Stimulated activated naive CD4-positive, alpha-beta T cell treated with Interleukin-2 at 50 U/mL for 16 hours (primary cell): ENCODE measurements at places on chromosomes 4 and X.

- no peak for DNase-seq
Observed at GRCh38 chrX:106168107-106168506, at the start of gene PWWP3B. PWWP3B (plus strand) TSS chrX:106168305; CDS start chrX:106205433, 37,128 bp downstream.

DNA sequence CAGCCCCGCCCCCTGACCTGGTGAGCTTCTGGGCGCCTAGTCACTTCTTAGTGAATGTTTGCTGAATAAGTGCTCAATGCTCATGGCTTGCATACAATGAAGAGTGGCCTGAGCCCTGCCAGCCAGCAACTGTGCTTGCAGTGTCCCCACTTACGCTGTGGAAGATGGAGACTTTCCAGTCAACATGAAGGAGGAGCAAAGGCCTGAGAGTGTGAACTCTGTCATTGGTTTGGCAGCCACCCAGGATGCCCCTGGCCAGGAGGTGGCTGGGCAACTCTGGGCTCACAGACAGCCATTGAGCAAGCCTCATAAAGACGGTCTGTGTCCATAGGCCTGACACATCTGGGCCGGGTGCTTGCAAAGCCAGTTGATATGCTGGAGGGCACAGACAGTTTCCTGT lies 72.1 kb upstream of the MAMLD1 start:
- no peak for DNase-seq

DNA sequence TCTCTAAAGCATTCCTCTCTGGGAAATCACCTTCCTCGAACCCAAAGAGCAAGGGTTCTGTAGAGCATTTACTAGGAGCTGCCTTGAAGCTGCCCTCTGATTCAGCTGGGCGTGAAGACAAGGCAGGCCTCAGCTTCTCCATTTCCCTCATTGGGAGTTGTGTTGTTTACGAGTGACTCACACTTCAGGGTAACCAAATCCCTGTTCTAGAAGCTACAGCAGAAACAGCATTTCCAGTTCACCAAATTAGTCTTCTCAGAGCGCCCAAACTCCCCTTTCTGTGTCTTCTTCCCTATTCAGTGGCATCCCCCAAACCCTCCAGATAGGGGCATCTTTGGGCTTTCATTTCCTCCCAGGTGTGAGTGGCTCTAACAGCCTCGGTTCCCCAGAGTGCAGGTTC lies 863 bp upstream of the XPNPEP2 start:
- no peak for DNase-seq

DNA sequence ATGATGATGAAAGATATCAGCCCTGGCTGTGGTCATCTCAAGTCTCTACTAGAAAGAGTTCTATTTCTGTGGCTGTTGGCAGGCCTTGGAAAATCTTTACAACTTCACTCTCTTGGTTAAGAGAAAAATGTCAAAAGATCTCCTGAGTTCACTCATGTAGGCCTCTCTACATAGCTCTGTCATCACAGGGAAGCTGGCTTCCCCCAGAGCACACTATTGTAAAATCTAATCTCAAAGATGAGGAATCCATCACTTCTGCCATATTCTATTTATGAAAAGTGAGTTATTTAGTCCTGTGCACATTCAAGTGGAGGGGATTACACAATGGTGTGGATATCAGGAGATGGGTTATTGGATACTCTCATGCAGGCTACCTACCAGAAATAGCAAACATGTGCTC lies 388.4 kb upstream of the HS3ST1 start:
- no peak for DNase-seq

DNA sequence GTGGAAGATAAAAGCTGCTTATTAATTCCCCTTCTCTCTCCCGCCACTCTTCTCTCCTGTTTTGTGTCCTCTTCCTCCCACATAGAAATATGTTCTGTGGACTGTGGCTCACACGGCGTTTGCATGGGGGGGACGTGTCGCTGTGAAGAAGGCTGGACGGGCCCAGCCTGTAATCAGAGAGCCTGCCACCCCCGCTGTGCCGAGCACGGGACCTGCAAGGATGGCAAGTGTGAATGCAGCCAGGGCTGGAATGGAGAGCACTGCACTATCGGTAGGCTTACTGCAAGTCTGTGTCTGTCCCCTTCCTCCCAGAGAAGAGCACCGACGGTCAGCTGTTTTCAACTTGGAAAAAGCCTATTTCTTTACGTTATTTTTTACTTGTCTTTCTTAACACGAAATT lies 229.1 kb downstream of the DCTD start:
- DNase-seq, result no peak

- no peak for DNase-seq
Observed at GRCh38 chr4:86472377-86473019, 112.6 kb upstream of the MAPK10 start.

DNA sequence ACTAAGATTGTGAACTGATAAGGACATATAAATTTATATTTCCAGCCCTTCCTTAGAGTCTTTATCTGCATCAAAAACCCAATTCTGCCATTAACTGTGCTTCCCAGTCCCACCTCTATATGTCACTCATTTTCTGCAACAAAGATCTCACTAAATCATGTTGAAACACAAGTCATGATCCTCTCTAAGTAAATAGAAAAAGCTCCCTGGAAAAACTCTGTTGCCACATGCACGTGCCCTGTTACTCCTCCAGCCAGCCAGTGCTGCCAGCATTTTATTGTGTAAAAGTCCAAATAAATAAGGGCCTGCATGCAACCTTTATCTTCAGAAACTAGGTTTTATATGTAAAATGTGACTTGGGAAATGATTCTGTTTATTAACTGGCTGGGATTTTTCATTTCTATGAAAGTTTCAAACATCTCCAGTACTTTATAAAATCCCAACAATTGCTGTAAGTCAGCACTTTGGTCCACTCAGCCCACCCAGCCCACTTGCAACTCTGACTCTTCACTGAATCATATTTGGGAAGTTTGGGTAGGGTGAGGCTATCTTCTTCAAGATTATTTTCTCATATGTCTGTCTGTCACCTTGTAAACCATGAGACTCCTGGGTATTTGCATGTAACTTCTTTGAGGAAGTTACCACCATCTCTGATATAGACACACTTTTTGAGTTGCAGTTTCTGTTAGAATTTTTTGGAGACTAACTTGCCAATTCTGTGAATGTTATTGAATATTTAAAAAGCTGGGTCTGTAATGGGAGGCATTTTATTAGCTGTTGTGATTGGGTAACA lies 40.0 kb upstream of the SMARCA5 start:
- no peak for DNase-seq

DNA sequence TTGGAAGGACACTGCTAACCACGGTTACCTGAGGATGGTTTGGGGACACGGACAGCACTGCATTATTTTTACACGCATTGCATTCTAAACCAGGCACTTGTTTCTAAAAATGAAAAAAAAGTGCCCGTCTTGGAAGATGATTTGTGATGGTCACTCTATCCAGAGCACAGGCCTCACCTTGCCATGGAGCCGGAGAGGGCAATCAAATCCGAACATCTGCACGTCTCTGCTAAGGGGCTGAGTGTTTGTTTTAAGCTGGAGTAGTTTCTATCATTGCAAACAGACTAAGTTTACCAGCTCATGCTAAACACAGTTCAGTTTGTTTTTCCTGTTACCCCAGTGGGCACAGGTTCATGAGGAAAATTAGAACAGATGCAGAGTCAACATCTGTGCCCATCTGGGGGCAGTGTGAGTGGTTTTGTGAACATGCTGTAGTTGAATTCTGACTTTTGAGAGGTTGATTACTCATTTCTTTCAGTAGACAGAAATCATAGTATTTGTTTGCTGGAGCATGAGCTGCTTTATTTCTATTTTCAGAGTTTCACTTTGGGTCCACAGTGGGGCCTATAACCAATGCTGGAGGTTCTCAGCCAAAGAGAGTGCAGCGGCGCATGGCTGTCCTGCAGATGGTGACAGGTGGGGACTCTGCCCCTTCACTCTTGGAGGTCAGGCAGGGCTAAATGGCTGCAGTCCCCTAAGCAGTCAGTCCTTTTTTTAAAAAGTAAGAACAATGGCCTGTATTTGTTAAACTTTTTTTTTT lies 65.4 kb upstream of the ENPP6 start:
- DNase-seq, result peak; percentile 39

GRCh38 chr4:165201806-165202205 lies 5.6 kb upstream of the KLHL2 start:
- no peak for DNase-seq
